ENCODE measurements at places on chromosomes 11 and 22.

- DNase-seq, result peak; percentile 75
Observed at GRCh38 chr22:43110444-43110926, at the start of gene BIK. TSS of gene BIK (plus strand) at chr22:43110750. CDS start at chr22:43124023, 13,273 bp downstream.

- no peak for DNase-seq
Observed at GRCh38 chr11:133586903-133587517, 54.7 kb upstream of the OPCML start.

- DNase-seq, result no peak
Observed at GRCh38 chr11:95884376-95884775, 39.5 kb downstream of the MTMR2 start.

GRCh38 chr11:46858920-46859546, 13.0 kb upstream of the CKAP5 start:
- no peak for DNase-seq

- no peak for DNase-seq
Observed at GRCh38 chr11:10529279-10529678, 11.7 kb downstream of the RNF141 start.

GRCh38 chr11:96943970-96944369, 554.2 kb downstream of the JRKL start:
- no peak for DNase-seq

- DNase-seq, result peak; percentile 70
Observed at GRCh38 chr22:38657045-38657909, 839 bp downstream of the CBY1 start.

DNA sequence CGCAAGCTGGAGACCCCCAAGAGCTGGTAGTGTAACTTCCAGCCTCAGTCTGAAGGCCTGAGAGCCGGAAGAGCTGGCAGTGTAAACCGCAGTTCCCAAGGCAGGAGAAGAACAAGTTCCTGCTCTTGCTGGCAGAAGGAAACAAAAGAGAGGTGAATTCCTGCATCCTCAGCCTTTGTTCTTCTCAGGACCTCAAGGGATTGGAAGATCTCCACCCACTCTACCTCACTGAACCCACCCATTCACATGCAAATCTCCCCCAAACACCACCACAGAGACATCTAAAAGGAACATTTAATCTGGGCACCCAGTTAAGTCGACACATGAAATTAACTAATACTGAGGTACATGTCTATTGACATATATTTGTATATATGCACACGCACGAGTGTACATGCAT, 1310.3 kb downstream of the TBC1D22A start:
- DNase-seq, result no peak

DNA sequence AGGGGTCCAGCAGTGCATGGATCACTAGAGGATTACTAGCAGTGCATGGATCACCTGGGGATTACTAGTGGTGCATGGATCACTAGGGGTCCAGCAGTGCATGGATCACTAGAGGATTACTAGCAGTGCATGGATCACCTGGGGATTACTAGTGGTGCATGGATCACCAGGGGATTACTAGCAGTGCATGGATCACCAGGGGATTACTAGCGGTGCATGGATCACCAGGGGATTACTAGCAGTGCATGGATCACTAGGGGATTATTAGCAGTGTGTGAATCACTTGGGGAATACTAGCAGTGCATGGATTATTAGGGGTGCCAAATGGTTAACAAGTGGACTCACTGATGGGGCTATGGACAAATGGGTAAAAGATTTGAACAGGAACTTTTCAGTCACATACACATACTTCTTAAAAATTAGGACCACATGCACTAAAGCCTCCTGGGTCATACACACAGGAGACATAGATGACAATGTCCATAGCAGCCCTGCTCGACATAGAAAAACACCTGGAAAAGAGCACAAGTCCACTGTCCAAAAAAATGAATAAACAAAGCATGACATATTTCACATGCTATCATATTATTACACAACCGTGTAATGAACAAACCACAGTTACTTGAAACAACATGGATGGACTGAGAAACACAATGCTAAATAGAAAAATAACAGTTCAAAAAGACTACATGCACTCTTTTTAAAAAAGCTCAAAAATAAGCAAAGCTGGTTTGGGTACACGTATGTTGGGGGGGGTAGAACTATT, 109.8 kb downstream of the CD44 start:
- DNase-seq, result no peak

DNA sequence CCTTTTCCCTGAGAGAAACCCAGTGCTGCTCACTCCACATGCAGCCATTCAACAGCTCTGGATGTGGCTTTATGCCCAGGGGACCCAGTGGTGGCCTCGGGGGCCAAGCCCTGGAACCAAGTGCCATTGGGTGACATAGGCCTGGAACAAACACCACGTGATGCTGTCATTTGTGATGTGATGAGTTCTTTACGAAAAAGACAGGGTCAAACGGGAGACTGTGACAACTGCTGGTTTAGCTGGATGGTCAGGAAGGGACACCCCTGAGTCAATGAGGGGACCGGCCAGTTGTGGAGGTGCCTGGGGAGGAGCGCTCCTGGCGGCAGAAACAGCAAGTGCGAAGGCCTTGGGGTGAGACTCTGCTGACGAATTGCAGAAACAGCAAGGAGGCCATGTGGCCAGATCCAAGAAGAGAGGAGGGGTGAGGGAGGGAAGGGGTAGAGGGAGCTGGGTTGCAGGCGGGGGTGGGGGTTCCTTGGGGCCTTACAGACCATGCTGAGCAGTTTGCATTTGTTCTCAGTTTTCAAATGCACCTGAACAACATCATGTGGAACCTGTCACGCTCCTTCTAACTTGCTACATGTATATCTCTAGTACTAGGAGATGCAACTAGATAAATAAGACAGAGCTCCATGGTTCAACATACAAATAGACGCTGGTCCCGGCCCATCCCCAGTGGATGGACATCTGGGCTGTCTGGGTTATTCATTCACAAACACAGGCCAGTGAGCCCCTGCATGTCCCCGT, 56.1 kb downstream of the IGLL5 start:
- peak; percentile 42 for DNase-seq

DNA sequence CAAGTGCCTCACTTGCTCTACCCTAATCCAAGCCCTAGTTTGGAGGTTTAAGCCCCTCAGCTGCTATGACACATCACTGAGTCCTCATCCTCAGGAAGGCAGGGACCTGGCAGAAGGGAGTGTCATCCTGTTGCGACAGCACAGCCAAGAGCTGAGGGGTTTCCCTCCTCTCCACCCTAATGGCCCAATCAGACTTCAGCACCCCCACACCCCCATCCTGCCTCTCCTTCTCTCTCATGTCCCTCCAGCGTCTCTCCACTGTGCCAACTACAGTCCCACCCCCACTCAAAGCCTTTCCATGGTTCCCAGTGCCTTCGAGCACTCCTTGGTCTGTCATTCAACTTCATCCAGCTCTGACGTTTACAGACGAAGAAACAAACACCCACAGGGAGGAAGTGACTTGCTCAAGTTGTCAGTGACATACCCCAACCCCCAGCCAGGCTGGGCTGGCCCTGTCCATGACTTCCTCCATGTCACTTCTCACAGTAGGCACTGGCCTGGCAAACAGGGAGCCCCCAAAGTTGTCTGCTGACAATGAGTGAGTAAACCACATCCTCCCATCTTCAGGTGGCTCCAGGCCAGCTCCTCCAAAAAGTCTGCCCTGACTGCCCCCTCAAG, 15.6 kb downstream of the ARAP1 start:
- peak; percentile 78 for DNase-seq

DNA sequence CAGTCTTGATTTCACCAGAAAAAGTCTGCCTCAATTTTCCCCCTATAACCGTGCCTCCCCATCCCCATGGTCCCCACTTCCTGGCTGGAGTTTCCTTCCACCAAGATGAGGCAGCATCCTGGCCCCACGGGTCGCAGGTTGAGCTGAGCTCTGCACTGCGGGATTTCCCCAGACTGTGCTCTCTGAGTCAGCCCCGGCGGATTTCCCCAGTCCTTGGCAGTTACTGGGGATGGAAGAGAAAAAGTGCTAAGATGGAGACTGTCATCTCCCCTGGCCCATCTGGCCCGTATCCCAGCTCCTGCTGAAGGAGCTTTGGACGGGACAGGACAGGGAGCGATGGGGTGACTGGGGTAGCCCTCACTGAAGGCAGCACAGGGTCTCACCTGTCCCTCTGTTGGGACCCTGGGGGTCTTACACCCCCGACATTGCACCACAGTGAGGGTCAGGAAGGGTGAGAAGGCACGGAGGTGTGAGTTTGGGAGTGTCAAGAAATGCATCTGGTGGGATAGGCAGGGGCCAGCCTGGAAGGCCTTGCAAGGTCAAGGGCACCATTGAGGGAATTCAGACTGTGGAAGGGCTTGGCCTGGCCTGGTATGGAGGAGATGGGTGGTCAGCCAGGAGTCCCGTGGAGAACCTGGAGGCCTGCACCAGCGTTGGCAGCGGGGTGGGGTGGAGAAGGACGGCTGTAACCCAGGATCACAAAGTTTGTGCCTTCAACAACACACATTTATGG, 36.5 kb downstream of the NADSYN1 start:
- DNase-seq, result peak; percentile 79

DNA sequence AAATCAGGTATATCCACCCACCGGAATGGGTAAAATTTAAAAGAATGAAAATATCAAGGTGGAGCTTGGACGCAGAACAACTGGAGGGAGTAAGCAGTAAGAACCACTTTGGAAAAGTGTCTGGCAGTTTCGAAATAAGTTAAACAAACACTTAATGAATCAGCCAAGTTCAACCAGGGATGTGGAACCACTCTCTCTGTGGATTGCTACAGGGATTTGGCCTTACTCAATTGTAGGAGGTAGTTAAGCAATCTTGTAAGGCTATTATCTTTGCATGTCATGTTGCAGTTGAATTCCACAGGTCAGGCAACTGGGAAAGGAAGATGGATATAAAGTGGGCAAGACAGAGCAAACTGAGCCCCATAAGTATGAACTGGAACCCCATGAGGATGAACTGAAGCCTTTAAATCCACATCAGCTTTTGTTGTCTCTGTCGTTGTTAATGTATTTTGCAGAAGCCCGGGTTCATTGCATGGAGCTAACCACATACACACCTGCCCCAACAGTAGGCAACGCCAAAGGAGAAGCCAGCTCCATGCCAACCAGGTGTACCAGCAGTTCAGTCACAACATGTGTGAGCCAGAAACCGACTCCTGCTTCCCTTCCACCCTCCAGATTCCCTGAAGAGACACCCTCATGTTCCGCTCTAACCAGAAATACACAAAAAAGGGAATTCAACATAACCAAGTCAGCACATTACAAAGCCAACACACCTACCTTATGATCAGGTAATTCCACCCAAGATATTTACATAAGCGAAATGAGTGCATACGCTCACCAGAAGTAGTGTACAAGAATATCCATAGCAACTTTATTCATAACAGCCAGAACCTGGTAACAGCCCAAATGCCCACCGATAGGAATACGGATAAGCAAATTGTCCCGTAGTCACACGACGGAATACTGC, 8.0 kb upstream of the SLC43A3 start:
- DNase-seq, result no peak

DNA sequence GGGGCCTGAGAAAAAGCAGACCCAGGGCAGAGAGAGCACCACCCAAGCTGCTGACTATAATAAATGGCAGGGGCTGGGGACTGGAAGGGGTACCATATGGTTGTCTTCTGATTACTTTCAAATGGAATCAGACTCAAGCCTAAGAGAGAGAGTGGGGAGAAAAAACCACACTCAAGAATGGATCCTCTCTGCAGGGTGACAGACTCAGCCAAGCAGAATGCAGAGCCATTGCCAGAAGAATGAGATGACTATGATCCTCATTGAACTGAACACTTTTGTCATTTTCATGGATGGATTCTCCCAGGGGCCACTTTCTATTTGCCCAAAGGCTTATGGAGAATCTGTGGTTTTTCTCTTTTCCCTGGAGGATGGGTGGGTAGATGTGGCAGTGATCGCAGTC, 8.7 kb downstream of the UBASH3B start:
- no peak for DNase-seq

GRCh38 chr11:16086229-16086819, 270.0 kb downstream of the SOX6 start:
- DNase-seq, result no peak

GRCh38 chr11:20715931-20716330, 46.5 kb downstream of the NELL1 start:
- DNase-seq, result no peak

GRCh38 chr11:132937016-132937415, 595.3 kb downstream of the OPCML start:
- DNase-seq, result no peak

GRCh38 chr11:494761-495536, 12.1 kb downstream of the RNH1 start:
- DNase-seq, result no peak

DNA sequence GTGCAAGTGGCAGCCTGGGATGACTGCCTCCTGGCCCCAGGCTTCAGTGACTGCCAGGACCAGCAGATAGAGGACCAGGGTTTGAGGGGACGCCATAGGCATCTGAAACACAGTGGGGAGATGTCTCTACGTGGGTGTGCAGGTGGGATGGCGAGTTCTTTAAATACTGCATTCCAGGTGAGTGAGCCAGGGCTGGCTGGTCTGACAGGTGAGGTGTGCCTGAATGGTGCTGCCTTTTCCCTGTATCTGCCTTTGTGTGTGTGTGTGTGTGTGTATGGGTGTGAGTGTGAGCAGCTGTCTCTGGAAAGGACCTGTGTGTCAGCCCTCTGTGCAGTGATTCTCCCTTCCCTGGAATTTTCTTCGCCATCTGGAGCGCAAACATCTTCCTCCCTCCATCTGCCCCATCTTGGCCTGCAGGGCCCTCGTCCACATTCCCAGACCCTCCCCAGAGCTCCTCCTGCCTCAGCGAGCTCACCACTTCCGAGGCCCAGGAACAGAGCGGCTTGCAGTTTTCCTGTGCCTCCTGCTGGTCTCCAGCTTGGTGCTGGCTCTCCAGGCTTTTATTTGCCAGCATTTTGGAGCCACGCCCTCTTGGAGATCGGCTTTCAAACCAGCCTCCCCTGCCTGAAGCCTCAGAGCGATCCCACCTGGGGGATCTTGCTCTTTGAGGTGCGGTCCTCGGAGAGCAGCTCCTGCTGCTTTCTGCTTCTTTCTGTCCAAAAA, at the start of gene GPHA2:
GPHA2 (minus strand) TSS at position 535 of the 723 bp plus-strand sequence; CDS start at position 102, 433 bp downstream.
- no peak for DNase-seq

DNA sequence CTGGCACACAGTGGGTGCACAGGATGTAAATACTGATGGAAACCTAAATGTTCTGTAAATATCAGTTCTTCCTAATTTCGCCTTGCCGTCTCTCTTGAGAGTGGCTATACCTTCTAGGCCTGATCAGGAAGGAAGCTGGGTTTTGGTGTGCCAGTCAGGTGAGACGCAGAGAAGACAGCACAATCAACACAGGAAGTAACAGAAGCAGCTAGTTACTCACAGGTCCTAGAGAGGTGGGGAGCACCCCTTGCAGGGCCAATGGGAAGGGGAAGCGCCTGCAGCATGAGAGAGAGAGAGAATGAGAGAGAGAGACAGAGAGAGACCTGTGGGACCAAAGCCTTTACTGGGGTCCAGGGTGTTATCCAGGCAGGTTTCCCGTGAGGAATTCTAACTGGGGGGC, 80.8 kb downstream of the FBLN1 start:
- no peak for DNase-seq

GRCh38 chr22:20061481-20061861, 18.6 kb upstream of the DGCR8 start:
- DNase-seq, result no peak

Data from activated CD8-positive, alpha-beta memory T cell treated with anti-CD3 and anti-CD28 coated beads, Interleukin-2, amount 50 U/mL, for 48 hours (primary cell).